ENCODE measurements at places on chromosomes 1 and 21. TPM values are rescaled to one million over a fixed set of nuclear protein-coding genes. Genes with fewer than 3 reads are reported as not detected.
A peak's percentile ranks its signal among the peaks of the same experiment; 100 is the strongest.

DNA sequence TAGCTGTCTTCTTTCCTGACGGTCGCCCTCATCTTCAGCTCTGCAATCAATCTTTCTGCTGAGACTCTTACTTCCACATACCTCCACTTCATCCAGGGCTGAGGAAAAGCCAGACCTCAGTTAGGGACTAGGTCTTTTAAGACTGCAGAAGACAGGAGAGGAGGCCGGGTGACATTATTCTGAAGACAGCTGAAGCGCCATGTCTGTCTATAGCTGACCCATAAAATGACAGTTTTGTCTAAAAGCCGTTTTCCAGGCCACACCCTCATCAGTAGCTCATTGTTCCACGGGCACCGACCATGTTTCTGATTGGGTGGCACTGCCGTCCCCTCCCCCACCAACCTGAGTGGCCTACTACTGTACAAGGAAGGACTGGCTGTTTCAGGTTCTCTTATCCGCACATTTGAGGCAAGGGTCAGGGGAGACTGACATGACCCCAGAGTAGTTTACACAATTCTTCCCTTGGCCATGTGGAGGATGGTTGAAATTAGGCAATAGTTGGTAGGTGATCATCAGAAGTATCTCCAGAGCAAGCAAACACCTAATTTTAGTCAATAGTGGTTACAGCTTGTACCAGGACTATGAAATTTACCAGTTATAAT lies at the start of gene ADCY10:
ADCY10 (minus strand) TSS at position 240 of the 602 bp plus-strand sequence. CDS start 8,994 bp downstream, outside the sequence.
- DNase-seq = no peak

Gene S100A16
- 25.1 TPM for total RNA-seq

Gene COL16A1
- 12.2 TPM for total RNA-seq

Gene CACNA1S
- total RNA-seq = not detected

DNA sequence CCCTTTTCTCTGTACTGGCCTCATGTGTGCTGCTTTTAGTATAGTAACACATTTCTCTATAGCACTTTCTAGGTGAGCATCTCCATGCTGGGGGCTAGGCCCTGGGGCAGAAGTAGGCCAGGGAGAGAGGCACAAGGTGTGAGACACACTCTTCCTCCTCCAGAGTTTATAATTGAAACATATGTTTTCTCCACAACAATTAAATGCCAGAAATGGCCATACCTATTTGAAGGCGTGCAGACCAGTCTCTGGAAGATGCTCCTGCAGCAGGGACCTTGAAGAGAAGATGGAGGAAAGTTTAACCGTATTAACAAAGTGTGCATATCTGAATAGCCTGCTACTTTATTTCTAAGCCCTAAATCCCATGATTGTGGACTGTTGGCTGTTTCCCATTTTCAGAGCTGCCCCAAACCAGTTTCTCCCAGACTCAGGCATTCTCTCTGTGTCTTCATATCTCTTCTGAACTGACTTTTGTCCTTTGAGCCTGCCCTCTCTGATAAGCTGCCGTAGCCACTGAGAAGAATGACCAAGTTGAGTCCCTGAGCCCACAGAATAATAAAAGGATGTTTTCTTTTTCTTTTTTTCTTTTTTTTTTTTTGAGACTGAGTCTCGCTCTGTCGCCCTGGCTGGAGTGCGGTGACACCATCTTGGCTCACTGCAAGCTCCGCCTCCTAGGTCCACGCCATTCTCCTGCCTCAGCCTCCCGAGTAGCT lies 81.3 kb downstream of the LRRC8D start:
- DNase-seq = no peak

- no peak for DNase-seq
Measured at GRCh38 chr1:41766041-41766440, 152.7 kb downstream of the HIVEP3 start.

Gene RAB4A
- total RNA-seq = 14.0 TPM

Gene KIAA1614
- not detected for total RNA-seq

DNA sequence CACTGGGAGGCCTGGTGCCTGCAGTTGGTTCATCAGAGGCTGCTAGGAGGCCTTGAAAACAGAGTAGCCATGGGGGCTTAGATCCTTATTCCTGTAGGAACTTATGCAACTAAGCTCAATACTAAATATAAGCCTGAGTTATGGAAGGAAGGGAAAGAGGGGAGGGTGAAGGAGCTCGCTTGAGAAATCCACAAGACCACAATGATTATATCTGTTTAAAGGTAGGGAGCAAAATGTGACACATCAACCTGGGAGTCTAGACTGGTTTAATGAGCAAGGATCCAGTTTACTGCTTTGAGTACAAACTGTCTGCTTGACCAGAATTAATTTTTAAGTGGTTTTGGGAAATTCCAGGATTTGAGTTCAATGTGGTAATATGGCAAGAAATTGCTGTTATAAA lies 20.4 kb upstream of the ANGPTL7 start:
- no peak for DNase-seq

GRCh38 chr1:226098870-226099835 lies 36.6 kb downstream of the H3-3A start:
- no peak for DNase-seq

GRCh38 chr1:100394285-100394684 lies 42.0 kb downstream of the CDC14A start:
- no peak for DNase-seq

- no peak for DNase-seq
Measured at GRCh38 chr21:39000496-39000895, 182.8 kb downstream of the PSMG1 start.

- no peak for DNase-seq
Measured at GRCh38 chr21:36210779-36211659, 54.4 kb downstream of the DOP1B start.

Gene NBL1
- 34.2 TPM for total RNA-seq

Gene CHIA
- total RNA-seq = not detected

DNA sequence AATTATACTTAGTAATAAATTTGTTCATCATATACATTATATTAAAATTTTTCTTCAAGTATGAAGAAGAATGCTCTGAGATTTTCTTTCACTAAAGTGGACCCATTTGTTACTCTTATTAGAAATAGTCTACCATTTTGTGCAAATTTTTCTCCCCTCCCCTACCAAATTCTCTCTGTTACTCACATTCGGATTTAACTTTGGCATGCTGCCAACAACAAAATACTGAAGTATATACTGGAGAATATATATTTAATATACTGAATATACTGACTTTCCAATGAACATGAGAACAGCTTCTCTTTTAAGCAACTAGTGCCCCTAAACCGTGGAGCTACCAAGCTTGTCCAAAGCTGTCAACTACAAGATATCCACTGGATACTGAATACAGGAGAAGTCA lies 57.2 kb downstream of the CENPF start:
- no peak for DNase-seq

Gene RGL1
- 14.9 TPM for total RNA-seq

GRCh38 chr1:198072177-198072576 lies 84.6 kb upstream of the NEK7 start:
- DNase-seq = no peak

GRCh38 chr1:205187420-205187819 lies 24.1 kb downstream of the DSTYK start:
- no peak for DNase-seq

DNA sequence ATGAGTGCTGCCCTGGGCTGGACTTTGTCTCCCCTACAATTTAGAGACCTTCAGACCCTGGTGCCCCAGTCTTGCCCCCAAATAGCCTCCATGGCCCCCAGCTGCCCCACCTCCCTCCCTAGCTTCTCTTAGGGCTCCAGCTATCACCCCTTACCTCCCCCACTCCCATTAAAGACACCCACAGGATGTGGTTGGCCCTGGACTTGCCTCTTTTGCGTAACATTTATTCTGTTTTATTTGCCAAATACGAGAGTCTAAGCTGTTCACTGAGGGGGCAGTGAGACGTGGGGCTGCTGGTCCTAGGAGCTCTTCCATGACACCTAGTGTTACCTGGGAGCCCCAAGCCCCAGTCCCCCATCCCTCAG lies 4.5 kb downstream of the ZC3H12A start:
- peak; percentile 72 for DNase-seq

Gene C1orf210
- not detected for total RNA-seq

GRCh38 chr1:155678027-155678426 lies 10.5 kb downstream of the YY1AP1 start:
- no peak for DNase-seq

Gene DDR2
- total RNA-seq = 36.5 TPM

Gene FCN3
- not detected for total RNA-seq

DNA sequence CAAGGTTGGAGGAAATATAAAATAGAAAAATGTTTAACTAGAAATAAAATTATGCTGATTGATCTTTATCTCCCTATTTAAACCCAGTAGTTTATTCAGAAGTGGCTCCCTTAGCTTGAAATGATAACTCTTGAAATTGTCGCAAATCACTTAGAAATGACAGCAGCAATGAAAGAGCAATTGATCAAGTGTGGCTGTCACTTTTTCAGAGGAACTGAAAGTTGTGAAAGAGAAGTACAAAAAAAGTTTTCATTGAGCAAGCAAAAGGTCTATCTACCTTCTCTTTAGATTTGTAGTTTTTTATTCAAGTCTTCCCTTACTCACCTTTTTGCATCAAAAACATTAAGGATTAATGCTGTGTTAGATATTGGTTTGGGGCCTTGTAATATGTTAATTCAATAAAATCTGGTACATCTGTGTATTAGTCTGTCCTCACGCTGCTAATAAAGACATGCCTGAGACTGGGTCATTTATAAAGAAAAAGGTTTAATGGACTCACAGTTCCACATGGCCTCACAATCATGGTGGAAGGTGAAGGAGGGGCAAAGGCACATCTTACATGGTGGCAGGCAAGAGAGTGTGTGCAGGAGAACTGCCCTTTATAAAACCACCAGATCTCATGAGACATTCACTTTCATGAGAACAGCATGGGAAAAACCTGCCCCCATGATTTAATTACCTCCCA lies 48.3 kb downstream of the LRRC8C start:
- no peak for DNase-seq

Gene FMO5
- 0.37 TPM for total RNA-seq

- no peak for DNase-seq
Measured at GRCh38 chr1:205791568-205792180, 16.4 kb upstream of the RAB29 start.

- no peak for DNase-seq
Measured at GRCh38 chr1:45718289-45718688, 30.3 kb downstream of the TMEM69 start.

DNA sequence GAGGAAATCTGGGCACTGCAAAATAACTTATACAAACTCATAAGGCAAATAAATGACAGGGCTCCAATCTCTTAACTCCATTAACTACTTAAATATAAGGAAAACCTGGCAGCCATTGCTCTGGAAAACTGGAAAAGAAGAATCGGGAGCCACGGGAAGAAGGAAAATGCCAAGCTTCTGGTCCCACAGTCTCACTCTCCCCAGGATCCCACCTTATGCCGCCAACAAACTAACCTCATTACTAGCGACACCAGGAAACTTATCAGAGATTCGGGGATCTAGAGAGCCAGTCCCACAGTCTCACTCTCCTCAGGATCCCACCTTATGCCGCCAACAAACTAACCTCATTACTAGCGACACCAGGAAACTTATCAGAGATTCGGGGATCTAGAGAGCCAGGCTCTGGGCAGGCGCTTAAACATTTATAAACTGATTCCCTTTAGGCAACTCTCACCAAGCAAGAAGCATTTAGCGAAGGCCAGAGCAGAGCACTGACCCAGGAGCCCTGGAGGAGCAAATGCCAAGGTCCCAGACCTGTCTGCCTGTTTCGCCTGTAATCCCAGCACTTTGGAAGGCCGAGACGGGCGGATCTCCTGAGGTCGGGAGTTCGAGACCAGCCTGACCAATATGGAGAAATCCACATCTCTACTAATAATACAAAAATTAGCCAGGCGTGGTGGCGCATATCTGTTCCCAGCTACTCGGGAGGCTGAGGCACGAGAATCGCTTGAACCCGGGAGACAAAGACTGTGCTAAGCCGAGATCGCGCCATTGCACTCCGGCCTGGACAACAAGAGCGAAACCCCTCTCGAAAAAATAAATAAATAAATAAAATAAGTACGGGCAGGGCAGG lies 720 bp downstream of the PSMB2 start:
- DNase-seq = no peak

DNA sequence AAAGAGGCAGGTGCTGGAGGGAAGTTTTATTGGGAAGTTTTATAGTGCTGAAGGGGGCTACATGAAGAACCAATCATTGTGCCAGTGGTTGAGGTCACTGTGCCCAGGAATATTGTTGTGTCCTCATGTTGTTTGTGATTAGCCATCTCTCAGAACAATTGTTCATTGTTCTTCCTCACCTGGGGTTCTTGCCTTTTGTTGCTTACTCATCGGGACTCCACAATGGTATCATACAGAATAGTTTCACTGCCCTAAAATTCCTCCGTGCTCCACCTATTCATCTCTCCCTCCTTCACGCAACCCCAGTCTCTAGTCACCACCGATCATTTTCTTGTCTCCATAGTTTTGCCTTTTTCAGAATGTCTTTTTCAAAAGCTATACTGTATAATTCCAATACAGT lies 38.9 kb upstream of the CDC14A start:
- no peak for DNase-seq

Gene PLPPR4
- 0.35 TPM for total RNA-seq

- DNase-seq = peak; percentile 95
Measured at GRCh38 chr1:43835082-43836021, 98.2 kb upstream of the ARTN start.

DNA sequence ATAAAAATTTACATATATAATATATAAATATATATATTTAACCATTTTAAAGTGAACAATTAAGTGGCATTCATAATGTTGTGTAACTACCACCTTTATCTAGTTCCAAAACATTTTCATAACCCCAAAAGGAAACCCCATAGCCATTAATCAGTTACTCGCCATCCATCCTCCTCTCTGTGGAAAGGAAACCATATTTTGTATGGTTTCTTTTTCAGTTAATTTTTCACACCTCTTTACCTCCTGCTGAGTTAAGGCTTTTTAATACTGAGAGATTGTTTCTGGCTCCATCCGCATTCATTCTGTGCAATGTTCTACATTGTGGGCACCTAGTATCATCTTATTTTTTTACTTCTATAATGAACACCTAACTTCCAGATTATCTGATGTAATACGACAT lies 512.1 kb downstream of the LMO4 start:
- no peak for DNase-seq

Gene TMEM269
- total RNA-seq = 0.04 TPM

Gene HP1BP3
- total RNA-seq = 112 TPM

DNA sequence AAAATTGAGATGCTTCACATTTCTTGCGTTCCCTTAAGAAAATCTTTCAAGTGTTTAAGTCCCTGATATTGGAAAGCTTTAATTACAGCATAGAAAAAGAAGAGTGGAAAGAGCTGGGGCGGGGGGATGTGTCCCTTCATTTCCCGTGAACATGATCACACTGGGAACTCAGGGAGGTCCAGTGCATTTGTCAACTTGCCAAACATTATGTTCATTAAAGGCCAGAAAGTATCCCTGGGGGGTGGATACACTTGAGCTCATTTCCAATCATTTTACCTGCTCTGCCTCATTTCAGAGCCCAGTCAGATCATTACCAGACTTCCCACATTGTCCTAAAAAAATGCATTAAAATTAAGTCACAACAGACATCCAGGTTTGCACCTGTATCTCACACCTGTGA lies 123.6 kb upstream of the KCNJ15 start:
- no peak for DNase-seq

Gene TNFRSF14
- total RNA-seq = 3.3 TPM

All from H4 (cell line).